ENCODE measurements at places on chromosomes 11 and 22.

DNA sequence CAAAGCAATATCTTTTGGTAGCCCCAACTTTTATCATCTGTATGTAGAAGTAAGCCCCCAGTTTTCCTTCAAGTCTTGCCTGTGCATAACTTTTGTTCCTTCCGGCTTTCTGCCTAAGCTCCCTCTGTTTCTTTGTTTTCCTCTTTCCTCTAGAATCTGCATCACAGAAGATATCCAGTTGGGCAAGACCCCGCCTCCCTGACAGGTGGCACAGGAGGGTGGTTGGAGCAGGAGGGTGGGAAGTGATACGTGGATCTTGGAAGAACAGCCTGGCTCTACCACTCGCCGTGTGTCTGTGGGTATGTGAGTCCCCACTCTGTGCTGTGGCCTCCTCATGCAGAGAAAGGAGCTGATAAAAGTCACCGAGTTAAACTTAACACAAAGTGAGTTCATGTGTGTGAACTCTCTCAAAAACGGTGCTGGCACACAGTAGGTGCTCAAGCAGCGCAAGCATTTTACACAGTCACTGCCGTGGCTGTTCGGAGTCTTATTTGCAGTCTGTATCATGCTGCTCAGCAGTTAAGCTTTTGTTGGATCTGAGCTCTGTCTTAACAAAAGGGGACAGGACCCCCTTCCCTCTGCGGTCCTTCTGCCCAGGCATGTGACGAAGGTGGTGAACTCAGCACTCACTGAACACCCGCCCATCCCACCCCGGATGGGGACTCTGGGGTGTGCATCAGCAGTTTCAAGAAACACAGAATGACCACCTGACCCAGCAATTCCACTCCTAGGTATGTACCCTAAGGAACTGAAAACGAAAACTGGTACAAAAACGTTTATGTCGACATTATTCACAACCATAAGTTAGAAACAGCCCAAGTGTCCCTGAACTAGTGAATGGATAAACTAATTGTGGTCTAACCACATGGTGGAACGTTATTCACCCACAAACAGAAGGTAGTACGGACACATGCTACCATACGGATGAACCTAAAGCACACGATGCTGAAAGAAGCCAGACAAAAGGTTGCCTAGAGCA, 249.1 kb downstream of the CTTN start:
- no peak for DNase-seq

DNA sequence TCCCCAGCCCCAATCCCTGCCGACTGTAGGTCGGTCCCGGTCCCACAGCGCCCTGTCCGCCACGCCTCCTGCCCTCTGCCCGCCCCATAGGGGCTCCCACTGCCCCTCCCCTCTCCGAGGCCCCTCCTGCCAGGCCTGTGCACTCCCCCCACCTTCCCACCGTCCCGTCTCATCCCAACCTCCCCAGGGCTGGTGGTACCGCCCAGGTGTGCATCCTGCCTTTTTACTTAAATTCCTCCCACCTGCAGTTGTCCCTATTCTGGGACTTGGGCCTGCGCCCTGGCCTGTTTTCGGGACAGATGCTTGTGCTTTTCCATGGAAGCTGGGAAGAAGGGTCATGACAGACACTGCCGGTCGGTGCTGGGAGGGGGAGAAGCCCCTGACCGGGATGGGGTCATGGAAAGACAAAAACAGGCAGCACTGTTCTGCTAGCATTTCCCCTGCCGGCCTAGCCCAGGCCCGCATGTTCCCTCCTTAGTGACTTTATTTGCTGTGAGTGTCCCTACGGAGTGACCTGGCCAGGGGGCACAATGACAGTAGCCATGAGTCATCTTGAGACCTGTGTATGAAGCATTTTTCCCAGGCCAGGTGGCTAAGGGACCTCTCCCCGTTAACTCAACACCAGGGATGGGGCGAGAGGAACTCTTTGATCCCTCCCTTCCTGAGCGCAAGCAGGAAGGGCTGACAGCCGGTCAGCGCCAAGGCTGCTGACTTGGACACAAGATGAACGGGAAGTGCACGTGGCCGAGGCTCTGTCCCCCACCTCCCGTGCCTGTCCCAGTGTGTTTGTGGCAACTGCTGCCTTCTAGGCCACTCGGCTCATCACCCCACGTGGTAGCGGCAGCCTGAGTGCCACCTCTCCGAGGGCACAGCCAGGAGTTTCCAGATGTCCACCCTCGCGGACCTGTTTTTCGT, 7.1 kb downstream of the TBX1 start:
- no peak for DNase-seq

GRCh38 chr22:33519974-33520903, 400.0 kb downstream of the LARGE1 start:
- DNase-seq: no peak

DNA sequence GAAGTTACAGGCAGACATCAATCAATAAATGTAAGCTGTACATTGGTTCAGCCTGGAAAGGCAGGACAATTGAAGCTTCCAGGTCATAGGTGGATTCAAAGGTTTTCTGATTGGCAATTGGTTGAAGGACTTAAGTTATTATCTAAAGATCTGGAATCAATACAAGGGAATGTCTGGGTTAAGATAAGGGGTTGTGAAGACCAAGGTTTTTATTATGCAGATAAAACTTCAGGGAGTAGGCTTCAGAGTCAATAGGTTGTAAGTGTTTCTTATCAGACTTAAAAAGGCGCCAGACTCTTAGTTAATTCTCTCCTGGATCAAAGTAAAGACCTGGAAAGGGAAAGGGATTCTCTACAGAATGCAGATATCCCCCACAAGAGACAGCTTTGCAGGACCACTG, 935.4 kb downstream of the TBC1D22A start:
- no peak for DNase-seq

- DNase-seq: no peak
Observed at GRCh38 chr11:132231656-132232347, 861.4 kb downstream of the NTM start.

DNA sequence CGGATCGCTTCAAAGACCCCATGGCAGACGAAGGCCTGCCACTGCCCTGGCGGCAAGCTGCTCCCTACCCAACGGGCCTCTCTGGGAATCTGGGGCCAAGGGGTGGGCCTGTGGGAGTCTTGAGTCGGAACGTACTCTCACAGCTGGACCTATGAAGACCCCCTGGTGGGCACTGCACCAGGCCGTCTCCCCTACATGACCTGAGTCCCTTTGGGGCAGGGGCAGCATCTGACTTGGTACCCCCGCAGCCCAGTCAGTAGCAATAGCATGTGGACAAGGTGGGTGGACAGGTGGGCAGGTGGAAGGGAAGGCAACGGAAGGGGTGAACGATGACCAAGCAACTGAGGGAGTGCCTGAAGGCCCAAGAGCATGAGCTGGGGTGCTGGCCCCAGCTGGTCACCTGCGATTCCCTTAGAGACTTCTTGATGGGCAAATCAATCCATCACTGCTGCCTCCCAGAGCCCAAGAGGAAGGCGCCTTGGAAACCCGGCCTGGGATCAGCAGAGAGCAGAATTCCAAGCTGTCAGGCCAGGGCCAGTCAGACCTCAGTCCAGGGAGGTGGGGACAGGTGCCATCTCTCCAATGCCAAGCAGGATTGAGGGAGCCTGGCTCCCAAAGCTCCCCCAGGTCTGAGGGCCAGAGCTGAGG, 35.3 kb downstream of the ARAP1 start:
- DNase-seq: no peak

GRCh38 chr11:57458410-57459163, 1.7 kb upstream of the RTN4RL2 start:
- DNase-seq: no peak

- DNase-seq: peak; percentile 95
Observed at GRCh38 chr11:842370-843002, at the start of the genes POLR2L and TSPAN4. Gene POLR2L, minus strand, starts transcription at chr11:842529. Its CDS starts 21 bp downstream, at chr11:842508. Gene TSPAN4, plus strand, starts transcription at chr11:842852. Its CDS starts 7,453 bp downstream, at chr11:850305.

GRCh38 chr22:37636186-37636948, 3.1 kb upstream of the SH3BP1 start:
- no peak for DNase-seq

GRCh38 chr11:108966978-108967377, 302.1 kb downstream of the DDX10 start:
- DNase-seq: no peak

GRCh38 chr22:42686756-42687491, 33.7 kb downstream of the A4GALT start:
- no peak for DNase-seq

DNA sequence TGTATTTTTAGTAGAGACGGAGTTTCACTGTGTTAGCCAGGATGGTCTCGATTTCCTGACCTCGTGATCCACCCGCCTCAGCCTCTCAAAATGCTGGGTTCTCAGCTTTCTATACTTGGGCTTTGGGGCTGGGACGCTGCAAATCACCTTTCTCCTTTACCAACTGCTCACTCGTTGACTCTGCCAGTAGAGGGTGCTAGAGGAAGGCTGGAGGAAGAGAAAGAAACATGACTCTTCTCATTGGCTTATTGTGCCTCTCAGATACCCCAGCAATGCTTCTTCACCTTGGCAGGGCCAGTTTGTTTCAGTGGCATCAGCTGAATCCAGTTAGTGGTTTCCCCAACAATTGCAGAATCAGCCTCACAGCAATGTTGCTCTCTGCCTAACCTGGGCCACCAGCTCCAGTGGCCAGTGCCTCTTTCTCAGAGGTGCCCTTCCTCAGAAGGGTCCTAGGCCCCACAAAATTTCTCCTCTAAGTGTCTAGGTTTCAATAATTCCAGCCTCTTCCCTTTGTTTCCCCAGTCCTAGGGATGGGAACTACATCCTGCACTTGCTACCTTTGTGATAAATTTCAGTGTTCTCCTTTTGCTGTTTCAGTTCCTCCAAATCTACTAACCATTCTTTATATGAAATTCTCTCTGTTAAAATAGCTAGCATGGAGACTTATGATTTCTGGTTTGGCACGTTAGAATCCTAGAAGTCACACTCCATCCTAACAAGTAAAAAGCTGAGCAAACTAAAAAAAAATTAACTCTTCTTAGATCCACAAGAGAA, 71.5 kb upstream of the VSTM5 start:
- DNase-seq: no peak

DNA sequence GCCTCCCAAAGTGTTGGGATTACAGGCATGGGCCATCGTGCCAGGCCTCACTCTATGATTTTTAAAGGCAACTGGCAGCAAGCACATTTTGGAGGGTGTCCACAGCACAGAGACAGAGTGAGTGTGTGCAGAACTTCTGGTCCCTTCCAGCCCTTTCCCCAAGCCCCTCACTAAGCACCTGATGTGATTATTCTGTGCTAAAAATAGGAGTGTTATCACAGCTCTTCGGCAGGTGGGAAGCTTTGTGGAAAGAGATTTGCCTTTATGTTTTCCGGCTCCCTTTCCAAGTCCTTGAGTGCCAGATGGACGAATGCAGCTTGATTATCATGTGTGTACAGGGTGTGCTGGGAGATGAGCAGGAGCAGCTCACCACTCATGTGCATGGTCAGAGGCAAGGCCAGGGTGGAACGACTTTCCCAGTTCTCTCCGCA, 310.8 kb downstream of the DDX10 start:
- no peak for DNase-seq

GRCh38 chr11:43419460-43419859, 60.7 kb downstream of the TTC17 start:
- no peak for DNase-seq

GRCh38 chr11:57463671-57464538, 3.6 kb downstream of the RTN4RL2 start:
- DNase-seq: no peak

DNA sequence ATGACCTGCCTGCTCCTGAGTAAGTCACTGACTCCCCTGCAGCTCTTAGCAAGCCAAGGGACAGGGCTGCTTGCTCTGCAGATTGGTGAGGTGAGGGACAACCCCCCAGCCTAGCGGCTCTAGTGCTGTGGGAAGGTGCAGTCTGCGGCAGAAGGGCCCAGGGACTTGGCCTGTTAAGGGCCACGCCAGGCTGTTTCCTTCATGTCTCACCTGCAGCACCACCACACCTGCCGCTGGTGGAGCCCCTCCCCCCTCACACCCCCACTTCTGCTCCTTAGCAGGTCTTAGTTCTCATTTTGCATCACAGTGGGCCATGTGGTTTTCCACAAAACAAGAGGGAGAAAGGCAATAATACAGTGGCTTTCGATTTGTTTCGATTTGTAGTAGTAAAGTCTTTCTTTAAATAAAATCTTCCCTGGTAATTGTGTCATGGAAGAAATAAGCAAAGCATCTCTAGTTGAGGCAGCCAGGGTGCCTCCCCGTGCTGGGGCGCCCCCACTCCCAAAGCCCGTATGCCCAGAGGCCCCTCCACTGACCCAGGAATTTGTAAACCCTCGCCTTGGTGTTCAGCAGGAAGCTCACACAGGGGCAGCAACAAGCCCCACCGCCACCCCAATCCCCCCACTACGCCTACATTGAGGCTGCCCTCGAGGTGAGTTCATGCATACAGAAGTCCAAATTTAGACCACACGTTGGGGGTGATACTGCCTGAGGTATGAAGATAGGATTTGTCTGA, 86.5 kb upstream of the CLDN5 start:
- no peak for DNase-seq

- no peak for DNase-seq
Observed at GRCh38 chr11:61546663-61547062, 34.2 kb downstream of the SYT7 start.

DNA sequence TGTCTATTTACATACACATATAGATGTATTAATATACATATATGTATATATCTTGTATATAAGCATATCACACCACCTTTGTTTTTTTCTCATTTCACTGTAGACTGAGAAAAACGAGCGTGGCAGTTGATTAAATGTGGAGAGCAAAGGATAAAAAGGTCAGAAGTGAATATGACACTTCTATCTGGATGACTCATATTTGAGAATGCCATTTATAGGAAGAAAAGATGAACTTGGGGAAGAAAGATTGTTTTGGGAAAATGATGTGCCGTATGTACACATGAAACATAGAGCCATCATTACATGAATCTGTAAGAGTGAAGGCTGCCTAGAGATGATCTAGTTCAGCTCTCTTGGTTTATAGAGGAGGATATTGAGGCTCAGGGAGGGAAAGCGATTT, 28.7 kb downstream of the AMOTL1 start:
- no peak for DNase-seq

GRCh38 chr11:46778416-46778815, 59.4 kb downstream of the F2 start:
- DNase-seq: no peak

GRCh38 chr11:27192184-27192583, 151.6 kb downstream of the BBOX1 start:
- no peak for DNase-seq

DNA sequence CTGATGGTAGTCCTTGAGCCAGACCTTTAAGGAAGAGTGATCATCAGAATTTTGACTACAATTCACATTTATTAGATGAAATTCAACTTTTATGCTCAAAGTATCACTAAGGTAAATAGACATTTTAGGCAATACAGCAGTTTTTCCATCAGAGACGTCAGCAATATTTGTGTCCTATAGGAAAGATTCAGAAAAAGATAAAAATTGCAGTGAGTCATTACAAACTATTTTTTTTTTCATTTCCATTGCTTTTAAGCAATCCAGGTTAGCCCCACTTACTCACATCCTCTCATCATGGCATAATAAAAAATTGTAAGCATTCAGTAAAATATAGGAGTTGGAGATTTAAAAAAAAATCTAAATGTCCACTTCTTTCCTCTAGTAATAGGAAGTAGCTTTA, 46.9 kb downstream of the MSANTD4 start:
- DNase-seq: no peak

- no peak for DNase-seq
Observed at GRCh38 chr22:27723708-27724107, 77.8 kb downstream of the MN1 start.

GRCh38 chr11:26076233-26076990, 255.5 kb upstream of the ANO3 start:
- no peak for DNase-seq

- no peak for DNase-seq
Observed at GRCh38 chr11:133830931-133831907, 14.1 kb downstream of the SPATA19 start.
